ENCODE measurements at places on chromosomes 12 and 14.

GRCh38 chr12:89235189-89235993 lies 116.9 kb downstream of the DUSP6 start:
- no peak for DNase-seq

- DNase-seq = no peak
These were observed 112.3 kb downstream of the ZFP36L1 start for GRCh38 chr14:68680541-68681051.

DNA sequence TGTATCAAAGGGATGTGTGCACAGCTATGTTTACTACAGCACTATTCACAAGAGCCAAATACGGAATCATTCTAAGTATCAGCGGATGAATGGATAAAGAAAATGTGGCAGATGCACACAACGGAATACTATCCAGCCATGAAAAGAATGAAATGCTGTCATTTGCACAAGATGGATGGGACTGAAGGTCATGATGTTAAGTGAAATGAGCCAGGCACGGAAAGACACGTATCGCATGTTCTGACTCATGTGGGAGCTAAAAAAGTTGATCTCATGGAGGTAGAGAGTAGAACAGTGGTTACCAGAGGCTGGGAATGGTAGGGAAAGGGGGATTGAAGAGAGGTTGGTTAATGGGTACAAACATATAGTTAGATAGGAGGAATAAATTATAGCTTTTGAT lies 25.9 kb upstream of the ISM2 start:
- DNase-seq = no peak

- DNase-seq = no peak
These were observed 93.2 kb downstream of the FOXA1 start for GRCh38 chr14:37501877-37502276.

DNA sequence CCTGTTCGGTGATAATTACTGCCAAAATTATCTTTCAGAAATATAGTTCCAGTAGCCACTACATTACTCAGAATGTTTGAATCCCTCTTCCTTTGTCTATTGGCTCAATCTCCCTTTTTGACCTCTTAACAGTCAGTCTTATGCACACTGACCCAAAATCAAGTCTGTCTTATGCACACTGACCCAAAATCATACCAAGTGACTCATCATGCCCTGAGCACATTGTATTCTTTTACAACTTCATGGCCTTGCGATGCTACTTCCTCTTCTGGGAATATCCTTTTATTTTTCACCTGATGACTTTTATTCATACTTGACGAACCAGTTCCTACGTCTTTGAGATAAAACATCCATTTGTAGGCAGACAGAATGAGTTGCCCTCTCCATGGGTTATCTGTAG lies 182.3 kb downstream of the NPAS3 start:
- no peak for DNase-seq

DNA sequence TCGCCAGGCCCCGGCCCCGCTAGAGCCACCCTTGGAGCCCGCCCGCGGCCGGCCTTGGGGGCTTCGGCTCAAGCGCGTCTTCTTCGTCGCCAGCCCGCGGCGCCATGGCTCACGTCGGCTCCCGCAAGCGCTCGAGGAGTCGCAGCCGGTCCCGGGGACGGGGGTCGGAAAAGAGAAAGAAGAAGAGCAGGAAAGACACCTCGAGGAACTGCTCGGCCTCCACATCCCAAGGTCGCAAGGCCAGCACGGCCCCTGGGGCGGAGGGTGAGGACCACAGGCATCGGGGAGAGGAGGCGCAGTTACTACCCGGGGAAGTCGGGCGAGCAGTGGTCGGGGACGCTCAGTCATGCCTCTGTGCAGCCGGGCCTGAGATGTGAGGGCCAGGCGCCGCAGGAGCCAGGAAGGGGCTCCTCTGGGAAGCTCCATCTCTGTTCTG lies 573 bp downstream of the ARL6IP4 start:
- no peak for DNase-seq

GRCh38 chr14:61911574-61911973 lies 149.4 kb downstream of the SNAPC1 start:
- DNase-seq = no peak

GRCh38 chr14:39469094-39469710 lies 37.0 kb upstream of the FBXO33 start:
- no peak for DNase-seq

DNA sequence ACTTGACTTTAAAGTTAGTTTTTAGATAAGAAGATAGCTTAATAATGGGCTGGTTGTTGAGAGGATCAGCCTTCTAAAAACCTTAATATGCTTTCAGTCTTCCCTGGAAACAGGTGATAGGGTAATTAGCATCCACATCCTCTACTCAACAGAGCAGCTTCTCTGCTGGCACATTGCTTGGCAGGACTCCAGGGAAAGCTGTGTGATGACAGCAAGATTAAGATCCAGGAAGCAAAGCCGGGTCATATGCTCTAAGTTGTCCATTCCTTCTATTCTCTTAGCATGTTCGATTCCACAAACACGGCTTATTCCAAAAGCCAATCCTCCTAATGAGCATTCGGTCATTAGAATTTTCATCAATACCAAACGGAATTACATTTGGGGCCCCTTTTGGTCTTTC lies 87.0 kb downstream of the HMGA2 start:
- DNase-seq = peak; percentile 10

DNA sequence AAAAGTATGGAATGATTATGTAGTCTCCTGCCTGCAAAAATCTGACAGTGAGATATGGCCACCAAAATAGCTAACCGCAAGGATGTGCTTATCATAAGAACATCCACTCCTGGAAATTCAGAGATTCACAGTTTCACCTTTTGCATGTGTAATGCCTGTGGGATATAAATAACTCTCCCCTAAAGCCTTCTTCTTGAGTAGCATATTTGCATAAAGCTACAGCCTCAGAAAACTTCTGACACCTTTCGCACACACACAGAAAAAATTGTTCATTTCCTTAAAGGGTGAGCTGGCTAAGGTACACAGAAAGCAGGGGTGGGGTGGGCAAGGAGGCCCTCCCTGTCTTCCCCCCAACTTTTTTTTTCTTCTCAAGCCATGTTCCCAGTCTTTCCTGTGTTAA lies 3.1 kb upstream of the IGF1 start:
- DNase-seq = no peak

DNA sequence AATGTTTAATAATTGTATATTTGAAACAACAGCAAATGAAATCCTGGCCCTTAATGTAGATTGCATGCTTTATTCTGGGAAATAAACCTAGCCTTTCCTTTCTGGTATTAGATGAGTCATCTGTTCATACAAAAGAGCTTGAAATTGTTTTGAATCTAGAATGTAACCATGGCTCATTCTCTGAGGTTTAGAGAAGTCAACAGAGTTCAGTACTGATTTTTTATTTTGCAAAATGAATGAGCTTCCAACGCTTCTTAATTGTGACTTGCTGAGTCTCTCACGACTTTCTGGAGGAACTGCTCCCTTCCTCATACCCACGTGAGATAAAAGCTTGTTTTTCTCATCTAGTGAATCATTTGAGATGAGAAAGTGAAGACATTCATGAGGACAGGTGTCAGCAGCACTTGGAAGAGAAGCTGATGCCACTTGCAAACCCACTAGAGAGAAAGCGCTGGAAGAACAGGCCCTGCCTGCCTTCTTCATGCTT lies 509.6 kb downstream of the VRK1 start:
- no peak for DNase-seq

GRCh38 chr12:117547209-117547608 lies 185.8 kb upstream of the NOS1 start:
- DNase-seq = no peak

DNA sequence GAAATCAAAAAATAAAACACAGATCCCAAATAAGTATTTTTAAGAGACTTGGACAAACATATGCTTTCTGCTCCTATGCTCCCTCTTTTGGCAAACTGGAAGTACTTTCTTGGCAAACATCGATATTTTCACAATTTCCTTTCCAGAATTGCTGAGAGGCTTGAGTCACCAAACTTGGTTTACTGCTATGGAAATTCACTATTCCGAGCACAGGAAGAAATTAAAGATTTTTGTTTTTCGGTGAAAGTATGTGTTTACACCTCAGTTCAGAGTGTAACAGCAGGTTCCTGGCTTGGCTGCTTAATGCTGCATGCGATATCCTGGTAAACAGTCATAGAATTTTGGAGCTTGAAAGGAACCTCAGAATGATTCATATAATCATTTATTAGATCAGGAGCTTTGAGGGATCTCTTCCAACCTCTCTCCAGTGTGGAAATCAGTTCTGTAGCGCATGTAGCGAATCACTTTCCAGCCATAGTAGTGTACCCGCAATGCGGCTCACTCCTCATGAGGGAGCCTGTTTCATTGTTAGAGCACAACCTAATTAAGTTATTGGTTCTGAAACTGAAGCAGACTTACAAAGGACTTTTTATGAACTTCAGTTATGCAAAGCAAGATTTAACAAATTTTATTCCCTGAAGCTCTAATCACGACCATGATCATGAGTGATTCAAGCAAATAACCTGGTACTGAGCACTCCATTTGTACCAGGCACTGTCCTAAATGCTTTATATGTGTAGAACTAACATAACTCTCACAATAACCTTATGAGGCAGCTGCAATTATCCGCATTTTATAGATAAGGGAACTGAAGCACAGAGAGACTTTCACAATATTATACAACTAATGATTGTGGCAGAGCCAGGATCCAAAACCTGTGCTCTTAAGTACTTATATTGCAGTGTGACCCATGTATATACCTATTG lies 56.4 kb upstream of the ATP2A2 start:
- peak; percentile 24 for DNase-seq

Data from kidney glomerular epithelial cell (primary cell).